Chondrocyte (in vitro differentiated cells): ENCODE measurements at places on chromosomes 4 and X. TPM values are rescaled to one million over a fixed set of nuclear protein-coding genes. Genes with fewer than 3 reads are reported as not detected.

CACNA1F gene
- total RNA-seq = not detected in 3 replicates

DNA sequence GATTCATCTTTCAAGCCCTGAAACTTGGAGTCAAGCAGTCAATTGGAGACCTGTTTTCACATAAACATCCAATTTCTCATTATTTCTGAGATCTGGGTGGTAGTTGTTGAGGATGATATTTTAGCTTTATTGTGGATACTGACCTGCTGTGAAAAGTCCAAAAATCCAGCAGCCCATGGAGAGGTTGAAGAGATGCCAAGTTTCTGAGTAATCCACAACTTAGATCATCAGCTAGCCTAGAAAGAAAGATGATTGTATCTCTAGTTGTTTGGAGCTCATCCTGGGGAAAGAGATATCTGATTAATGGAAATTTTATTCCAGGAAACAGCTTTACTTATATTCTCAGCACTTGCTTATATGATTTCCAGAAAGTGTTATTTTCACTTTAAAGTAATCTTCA lies 48.6 kb upstream of the DCX start:
- DNase-seq = no peak

- DNase-seq = no peak
Observed at GRCh38 chr4:106454581-106454980, 86.0 kb upstream of the GIMD1 start.

DNA sequence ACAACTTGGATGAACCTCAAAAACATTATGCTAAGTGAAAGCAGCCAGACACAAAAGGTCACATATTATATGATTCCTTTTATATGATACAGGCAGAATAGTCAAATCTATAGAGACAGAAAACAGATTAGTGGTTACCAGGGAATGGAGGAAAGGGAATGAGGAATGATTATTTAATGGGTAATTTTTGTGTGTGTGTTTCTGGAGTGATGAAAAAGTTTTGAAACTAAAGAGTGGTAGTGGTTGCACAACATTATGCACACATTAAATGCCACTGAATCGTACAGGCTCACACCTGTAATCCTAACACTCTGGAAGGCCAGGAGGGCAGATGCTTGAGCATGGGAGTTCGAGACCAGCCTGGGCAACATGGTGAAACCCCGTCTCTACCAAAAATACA lies 19.6 kb upstream of the SOD3 start:
- DNase-seq = no peak

MAOB gene
- total RNA-seq = 0.36 to 3.2 TPM (median 2.9 TPM) in 3 replicates

DNA sequence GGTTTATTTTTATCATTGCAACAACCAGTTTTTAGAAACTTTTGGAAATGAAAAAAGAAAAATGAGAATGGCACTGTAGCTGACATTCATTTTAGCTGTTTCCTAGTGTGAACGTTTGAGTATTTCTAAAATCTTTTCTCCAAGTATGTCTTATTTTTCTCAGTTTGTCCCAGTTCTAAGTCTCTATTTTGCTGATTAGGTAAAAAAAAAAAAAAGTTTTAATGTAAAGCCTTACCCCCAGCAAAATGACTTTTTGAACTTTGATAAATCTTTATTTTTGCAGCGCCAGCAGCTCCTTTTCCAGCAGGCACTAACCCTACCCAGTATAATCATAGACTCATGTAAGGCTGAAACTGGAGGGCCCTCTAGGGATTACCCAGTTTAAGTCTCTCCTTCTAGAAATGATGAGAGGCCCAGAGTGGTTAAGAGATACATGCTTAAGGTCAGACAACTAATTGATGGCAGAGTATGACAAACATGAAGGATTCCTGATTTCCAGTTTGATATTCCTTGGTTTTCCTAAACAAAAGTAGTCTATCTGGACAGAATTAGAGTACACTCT lies 84.3 kb upstream of the SLC4A4 start:
- DNase-seq = no peak

GRCh38 chr4:8507196-8507570 lies 66.6 kb downstream of the TRMT44 start:
- DNase-seq = no peak

GRCh38 chrX:18983666-18984380 lies at the start of gene PHKA2:
Gene PHKA2 (minus strand): TSS chrX:18984114. CDS start chrX:18983932, 182 bp downstream.
- no peak for DNase-seq

GRCh38 chr4:32499171-32499570 lies 1779.0 kb downstream of the PCDH7 start:
- DNase-seq = no peak

GRCh38 chrX:78659955-78660354 lies 827 bp upstream of the RTL3 start:
- no peak for DNase-seq

DNA sequence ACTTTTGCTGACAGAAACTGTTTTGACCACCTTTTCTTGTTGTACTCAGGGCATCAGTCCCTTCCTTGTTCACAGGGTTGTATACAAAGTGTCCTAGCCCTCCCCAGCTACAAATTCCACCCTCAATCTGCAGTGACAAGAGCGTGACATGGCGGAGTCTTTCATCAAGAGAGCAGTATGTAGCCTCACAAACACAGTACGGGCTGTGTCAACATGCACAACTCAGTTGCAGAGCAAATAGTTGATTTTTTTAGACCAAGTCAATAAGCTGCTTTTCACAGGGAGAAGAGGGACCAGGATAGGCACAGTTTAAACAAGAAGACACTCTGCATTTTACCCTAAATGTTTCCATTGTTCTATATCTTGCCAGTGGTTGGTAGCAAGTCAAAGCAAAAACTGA lies 8.6 kb upstream of the HS6ST2 start:
- DNase-seq = no peak

DNA sequence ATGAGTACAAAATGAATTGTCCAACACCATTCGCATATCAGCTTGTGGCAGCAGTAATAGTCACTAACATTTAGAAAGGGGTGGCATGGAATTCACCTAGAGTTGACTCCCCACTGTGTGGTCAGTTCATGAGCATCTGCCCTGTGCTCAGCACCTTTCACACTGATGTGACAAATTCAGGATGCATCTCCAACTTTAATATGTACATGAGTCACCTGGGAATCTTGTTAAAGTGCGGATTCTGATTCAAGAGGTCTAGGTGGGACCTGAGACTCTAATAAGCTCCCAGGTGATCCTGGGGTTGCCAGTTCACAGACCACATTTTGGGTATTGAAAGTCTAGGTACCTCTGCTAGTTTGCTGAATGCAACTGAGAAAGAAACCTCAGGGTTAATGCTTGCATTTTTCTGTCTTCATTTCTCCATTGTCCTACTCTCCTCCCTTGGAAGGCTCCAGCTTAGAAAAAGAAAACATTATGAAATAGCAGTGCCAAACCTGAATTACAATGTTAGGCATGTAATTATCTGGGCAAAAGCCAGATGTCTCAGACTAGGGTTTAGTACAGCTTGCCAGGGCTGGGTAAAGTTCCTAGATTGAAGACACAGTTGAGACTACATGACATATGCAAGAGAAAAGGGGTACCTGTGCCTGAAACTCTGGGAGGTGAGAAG lies 32.7 kb downstream of the TMSB4X start:
- no peak for DNase-seq

- no peak for DNase-seq
Observed at GRCh38 chr4:5823542-5824211, 69.2 kb downstream of the CRMP1 start.

- no peak for DNase-seq
Observed at GRCh38 chr4:110190249-110190648, 8.2 kb downstream of the ELOVL6 start.
